ENCODE measurements at places on chromosomes 1 and 21.

GRCh38 chr1:203133970-203134725, 6.6 kb downstream of the ADORA1 start:
- no peak for DNase-seq

DNA sequence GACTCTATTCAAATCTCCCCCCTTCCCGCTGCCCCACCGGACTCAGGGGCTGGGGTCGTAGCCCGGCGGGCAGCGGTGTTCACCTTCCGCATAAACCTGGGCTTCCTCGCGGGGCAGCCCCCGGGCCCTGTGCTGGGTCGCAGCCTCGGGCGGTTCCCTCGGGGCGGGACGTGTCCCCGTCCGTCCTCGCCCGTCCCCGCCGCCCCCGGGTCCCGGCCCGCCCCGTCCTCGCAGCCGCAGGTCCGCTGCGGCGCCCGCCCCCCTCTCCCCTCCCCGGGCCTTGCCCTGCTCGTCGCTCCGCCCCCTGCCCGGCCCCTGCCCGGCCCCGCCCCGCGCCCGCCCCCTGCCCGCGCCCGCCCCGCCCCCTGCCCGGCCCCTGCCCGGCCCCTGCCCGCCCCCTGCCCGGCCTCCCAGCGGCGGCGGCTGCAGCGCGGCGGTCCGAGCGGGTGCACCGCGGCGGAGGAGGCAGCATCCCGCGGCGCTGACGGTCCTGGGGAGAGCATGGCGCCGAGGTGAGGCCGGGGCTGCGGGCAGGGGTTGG, at the start of gene COL18A1:
Gene COL18A1 (plus strand): TSS at position 436 of the 541 bp plus-strand sequence. CDS start 66 bp downstream, at position 502.
- no peak for DNase-seq

DNA sequence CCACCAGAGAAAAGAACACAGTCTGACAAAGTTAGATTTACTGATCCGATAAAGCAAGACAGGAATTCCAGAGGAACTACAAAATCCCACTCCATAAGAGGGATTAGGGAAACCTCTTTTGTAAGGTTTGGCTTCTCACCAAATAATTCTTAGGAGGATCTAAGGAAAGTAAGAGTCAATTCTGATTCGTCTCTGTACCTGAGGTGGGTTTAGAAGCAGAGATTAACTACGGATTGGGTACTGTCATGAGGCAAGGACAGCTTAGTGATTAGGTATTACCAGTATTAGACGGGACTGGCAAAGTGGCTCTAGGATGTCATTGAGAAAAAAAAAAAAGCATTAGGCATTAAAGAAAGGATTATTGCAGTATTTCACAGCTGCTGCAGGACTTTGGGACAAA, 371.7 kb upstream of the BRINP3 start:
- DNase-seq, result no peak

DNA sequence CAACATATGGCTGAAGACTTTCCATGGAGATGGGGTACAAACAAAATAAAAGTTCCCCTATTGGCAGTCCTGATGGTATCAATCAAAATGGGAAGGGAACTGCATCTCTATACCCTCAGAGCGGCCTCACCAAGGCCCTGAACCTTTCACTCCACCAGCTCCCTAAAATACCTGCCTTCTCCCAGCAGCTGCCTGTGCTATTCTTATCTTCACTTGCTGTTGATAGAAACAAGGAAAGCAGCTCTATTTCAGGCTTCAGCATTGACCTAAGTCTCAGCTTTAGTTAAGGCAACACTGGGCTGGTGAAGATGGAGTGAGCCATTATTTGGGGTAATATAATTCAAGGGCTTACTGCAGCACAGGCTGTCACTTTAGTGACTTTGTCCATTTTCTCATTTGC, 21.7 kb upstream of the PIGC start:
- no peak for DNase-seq

DNA sequence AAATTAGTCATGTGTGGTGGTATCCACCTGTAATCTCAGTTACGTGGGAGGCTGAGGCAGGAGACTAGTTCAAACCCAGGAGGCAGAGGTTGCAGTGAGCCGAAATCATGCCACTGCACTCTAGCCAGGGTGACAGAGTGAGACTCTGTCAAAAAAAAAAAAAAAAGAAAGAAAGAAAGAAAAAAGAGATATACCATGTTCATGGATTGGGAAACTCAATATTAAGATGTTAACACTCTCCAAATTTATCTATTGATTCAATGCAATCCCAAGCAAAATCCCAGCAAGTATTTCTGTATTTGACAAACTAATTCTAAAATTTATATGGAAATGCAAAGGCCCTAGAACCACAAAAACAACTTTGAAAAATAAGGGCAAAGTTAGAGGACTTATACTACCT, 11.0 kb upstream of the SHISAL2A start:
- DNase-seq, result no peak
